Fibroblast of skin of right quadriceps (primary cell): ENCODE measurements at places on chromosomes 7 and 10.
A peak's percentile ranks its signal among the peaks of the same experiment; 100 is the strongest.

- DNase-seq = no peak
Observed at GRCh38 chr7:36306222-36306621, 83.4 kb upstream of the ANLN start.

GRCh38 chr10:120516426-120516825 is 59.4 kb downstream of the PLPP4 start:
- DNase-seq = no peak

DNA sequence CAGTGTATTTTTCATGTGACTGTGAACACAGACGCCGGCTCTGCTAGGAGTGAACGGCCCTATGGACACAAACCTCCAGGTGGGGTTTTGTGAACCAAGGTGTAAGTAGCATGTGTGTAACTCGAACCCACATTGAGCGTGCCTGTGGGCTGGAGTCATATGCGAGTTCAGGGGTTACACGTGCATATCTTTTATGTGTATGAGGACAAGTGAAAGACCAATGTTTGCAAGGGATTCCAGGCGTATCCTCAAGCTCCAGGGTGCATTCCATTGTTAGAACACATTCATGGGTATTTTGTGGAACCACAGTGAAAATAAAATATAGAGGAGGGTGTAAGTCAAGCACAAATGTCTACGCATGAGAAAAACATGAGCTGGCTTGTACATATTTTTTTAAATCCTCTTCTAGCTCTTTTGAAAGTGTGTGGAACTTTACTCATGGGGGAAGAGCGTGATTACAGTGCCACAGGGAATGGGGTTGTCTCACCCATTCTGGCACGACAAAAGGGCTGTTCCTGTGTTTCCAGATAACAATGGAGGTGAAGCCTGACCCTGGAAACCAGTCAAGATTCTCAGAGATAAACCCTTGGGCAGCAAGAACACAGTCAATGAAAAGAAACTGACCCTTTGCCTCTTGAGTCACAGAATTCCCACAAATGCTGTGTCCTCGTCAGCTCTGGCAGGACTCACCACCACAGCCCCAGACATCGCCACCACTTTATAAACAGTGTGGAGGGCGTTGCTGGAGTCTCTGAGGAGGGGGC is 37.0 kb upstream of the GOT1 start:
- no peak for DNase-seq

- peak; percentile 33 for DNase-seq
Observed at GRCh38 chr10:88923520-88923919, 29.1 kb downstream of the ACTA2 start.

DNA sequence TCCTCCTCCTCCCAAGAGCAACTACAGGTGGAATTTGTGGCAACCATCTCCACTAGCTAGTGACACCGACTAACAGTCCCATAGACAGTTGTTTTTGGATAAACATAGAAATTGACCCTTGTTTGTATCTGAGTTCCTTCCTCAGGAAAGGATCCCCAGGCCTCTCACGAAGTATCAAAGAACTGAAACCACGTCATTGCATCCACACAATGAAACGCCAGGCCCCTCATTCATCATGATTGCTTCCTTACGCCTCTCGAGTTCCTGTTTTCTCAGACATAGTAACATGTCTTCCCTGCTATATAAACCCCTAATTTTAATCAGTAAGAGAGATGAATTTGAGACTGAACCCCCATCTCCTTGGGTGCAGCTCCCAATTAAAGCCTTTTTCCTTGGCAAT is 18.1 kb downstream of the SLC35G1 start:
- no peak for DNase-seq

DNA sequence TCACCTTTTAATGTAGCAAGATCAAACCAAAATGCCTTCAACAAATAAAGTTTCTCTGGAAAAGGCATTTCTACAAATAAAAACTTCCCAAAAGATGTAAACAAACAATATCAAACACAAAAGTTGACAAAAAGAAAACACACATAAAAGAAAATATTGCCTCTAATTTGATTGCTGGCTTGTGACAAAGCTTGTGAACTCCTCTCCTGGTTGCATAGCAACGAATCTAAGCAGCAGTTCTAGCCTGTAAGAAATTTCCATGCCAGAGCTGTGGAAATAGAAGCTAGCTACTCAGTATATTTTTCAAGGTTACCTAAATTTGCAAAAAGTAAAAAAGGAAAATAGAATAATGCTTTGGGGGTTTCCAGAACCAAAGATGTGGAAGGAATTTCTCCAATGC is 173.9 kb upstream of the CDK1 start:
- DNase-seq = no peak

DNA sequence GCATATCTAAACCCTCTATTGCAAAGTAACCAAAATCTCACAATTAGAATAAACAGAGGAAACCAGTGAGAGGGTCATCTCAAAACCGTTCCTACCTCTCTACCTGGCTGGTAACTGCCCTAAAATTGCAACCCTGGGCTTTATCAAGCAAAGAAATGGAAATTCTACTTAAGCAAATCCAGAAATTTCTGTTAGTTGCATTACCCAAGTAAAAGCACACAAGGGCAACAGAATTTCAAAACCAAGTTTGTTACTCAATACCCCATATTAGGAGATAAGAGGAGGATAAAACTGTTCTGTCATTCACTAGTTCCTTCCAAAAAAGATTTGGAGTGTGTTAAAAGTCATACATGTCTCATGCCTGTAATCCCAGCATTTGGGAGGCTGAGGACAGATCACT is 195.3 kb downstream of the FAM107B start:
- no peak for DNase-seq

DNA sequence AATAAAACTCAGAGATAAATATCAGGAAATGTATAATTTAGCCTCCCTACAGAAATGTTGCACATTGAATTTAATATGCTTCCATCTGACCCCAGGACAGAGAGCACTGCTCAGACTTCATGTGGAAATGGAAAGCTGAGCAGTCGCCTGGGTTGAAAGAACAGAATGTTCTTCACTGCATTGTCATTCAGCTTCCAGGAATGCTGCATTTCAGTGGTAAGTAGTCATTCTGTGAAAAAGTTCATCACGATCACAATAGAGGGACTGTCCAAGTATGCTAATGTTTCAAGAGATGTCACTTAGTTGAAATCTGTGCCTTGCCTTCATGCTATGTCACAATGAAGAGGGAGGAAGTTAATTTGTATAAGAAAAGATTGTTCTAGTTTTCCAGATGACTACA is 147.3 kb downstream of the NRCAM start:
- DNase-seq = no peak

DNA sequence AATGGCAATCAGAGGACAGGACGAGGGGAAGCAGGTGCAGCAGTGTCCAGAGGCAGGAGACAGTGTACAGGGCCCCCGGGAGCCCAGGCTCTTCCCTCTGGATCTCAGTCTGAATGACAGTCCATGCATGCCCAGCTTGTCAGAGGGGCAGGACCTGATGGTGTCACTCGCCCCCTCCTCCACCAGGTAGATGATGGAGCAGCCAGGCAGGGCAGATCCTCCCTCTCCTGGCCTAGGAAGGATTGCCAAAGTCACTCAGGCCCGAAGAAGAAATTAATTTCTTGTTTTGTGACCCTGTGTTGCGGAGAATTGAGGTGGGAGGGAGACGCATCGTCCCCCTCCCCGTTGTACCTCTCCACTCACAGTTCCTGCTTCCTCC is 4.0 kb downstream of the VSTM4 start:
- no peak for DNase-seq

DNA sequence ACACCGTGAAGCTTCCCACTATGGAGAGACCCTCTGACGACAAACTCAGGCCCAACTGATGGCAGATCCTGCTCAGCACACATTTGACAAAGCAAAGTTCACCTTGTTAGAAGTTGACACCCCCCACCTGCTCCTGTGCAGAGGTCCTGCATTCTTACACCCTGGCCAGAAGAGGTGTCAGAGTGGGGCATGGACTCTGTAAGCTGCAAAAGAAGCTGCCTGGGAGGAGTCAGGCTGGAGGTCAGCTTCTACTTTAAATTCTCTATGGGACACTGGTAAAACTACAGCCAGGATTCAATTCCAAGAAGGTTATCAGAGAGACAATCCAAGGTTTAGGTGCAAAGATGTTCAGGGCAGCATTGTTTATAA is 20.0 kb upstream of the TNS3 start:
- no peak for DNase-seq
